BJ (cell line): ENCODE measurements at places on chromosomes 11 and 22. TPM values are rescaled to one million over a fixed set of nuclear protein-coding genes. Genes with fewer than 3 reads are reported as not detected.

GRCh38 chr11:63680834-63681320 is 423 bp upstream of the RTN3 start:
- DNase-seq = no peak

- no peak for DNase-seq
These were observed 38.4 kb upstream of the KLHL35 start for GRCh38 chr11:75471176-75471973.

DNA sequence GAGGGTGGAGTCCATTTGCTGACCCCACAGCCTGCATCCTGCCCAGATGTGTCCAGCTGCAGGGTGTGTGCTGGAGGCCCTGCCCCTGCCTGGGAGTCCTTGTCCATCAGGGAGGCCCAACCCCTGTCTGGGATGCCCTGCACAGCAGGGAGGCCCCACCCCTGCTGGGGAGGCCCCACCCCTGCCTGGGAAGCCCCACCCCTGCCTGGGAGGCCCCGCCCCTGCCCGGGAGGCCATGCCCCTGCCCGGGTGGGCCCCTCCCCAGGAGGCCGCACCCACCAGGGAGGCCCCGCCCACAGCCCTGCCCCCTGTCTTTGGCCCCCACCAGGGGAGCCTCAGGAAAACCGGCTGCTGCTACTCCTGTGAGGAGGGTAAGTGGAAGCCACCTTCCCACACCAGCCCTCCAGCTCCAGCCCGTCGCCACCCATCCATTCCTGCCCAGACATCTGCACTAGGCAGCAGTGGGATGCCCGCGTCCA is 37.2 kb downstream of the MUC5B start:
- DNase-seq = no peak

DNA sequence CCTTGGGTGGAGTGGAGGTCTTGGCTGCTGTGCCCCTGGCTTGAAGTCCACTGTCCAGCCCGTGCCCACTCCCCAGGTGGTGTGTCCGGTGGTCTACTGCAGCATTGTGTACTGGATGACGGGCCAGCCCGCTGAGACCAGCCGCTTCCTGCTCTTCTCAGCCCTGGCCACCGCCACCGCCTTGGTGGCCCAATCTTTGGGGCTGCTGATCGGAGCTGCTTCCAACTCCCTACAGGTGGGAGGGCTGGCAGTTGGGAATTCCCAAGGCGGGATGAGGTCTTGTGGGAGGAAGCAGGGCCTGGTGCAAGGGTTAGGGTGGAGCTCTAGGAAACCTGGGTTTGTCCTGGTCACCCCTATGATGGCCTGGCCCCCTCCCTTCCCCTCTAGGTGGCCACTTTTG is 8.4 kb upstream of the NLRX1 start:
- no peak for DNase-seq

DNA sequence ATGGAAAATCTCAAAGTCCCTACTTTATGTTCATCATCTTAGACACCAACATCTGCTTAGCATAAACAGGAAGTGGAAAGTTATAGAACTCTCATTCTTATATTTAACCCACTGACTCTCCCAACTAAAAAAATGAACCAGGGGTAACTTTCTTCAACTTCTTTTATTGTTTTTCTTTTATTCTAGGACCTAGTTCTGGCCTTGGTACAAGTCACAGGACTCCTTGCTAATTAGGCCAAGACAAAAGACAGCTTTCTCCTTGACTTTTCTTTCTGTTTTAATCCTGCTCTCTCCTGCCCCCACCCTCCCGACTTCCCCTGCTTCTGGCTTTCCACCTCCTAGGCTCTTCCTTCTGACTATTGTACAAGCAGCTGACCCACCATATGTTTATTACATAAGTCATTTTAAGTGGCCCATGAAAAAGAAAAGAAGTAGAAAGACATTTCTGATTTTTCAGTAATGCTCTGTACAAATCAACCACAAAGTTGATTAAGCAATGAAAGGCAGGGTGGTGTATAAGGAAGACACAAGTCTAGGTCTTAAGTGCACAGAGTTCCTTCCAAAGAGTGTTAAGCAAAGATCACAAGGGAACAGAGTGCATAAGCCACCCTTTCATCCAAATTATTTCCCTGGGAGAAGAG is 18.3 kb downstream of the JAML start:
- no peak for DNase-seq

GRCh38 chr22:44665115-44665514 is 36.9 kb upstream of the PRR5 start:
- DNase-seq = no peak

DNA sequence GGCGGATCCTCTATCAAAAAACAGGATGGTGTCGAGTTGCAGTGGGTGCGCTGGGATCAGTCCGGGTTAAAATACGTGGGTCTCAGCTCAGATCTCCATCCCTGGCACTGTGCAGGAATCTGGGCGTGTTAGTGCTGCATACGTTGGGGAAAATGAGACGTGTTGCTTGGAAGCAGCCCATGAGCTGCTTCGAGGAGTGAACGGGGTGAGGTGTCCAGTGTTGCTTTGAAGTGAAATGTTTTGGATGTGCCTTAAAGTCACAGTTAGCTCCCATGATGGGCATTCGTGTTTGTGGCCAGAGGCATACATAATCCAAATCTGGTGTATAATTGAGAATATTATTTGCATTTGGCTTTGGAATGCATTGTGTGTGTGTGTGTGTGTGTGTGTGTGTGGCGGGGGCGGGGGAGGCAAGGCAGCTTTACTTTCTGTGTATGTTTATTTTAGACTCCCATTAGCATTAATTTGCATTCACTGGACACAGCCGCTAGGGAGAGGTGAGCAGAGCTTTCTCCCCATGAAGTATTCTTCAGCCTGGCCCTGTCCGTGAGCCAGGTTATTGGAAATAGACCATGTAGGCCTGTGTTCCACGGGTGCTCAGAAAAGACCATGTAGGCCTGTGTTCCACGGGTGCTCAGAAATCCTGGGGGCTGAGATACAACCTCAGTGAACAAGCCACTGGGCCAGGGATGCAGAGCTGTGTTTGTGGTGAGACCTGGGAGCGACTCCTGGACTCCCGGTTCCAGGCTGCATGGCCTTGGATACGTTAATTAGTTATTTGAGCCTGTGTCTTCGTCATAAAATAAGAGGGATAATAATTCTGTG is 134.6 kb downstream of the ST3GAL4 start:
- DNase-seq = no peak

- DNase-seq = no peak
These were observed 771 bp downstream of the NDUFV1 start for GRCh38 chr11:67607507-67607906.

DNA sequence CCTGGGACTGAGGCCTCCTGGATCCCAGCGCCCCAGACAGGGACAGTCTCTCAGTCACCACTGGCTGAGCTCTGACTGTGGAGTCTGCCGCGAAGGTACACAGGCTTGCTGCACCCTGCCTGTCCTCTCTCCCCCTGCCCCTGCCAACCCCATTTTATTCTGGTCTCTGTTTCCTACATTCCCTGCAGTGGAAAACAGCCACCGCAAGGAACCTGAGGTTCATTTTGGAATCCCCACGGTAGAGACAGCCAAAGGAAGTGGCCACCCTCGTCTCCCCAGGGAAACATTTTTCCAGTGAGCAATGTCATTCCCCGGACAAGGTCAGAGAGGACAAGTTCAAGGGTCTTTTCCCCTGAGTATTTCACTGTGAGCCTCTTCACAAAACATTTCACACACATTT is 56.6 kb downstream of the FBXO7 start:
- no peak for DNase-seq

DNA sequence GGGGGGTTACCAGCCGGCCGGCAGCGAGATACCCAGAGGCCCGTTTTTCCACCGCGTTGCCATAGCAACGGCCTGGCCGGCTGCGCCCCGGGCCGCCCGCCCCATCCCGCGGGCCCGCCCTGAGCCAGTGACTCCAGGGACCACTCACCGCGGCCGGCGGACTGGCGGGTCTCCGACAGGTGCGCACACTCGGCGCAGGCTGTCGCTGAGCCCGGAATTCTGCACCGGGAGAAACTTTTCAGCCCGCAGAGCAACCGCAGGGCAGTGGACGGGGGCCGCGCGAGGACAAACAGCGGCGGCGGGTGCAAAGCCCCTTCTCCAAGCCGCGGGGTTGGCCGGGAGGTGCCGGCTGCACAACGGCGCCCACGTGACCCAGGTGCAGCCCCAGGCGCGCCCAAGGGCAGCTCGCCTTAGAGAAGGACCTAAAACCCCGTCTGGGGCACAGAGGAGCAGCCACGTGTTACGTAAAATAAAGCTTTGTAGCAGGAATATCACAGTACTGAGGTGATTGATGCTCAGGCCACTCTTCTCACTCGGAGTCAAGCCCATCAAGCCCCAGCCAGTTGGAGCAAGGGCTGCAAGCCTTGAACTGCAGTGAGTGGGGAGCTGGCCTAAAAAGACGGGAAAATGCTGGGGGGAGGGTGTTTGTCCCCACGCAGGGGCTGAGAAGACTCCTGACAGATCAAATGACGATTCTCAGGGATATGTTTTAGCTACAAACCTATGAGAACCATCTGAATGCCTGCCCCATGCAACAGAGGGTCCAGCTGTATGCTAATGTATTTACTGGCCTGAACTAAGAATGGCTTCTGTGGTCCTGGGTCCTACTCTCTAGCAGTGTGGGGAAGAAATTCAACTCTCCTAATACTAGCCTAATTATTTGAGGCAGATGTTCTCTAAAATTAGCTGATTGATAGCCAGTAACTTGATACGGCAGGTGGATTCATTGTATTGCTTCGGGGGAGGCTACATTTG is at the start of gene STK33:
Gene STK33, minus strand, starts transcription at position 294 of the 975 bp plus-strand sequence. CDS start 119,323 bp downstream, outside the sequence.
- DNase-seq = no peak

DNA sequence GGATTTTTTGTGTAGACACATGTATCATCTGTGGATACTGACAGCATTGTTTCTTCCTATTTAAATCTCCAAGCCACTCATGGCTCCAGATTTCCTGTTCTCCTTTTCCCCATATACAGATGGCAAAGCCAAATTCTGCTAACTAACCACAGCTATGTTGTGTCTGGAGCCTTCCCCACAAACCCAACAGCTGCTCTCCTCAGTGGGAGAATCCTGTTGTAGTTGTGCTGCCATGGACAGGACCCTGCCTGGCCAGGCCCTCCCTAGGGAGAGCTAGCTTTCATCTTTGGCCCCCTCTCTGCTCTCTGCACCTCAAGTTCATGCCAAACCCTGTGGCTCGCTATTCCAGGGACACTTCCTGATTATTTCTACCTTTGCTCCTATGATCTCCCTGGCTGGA is 106.4 kb upstream of the CCDC90B start:
- DNase-seq = no peak

DNA sequence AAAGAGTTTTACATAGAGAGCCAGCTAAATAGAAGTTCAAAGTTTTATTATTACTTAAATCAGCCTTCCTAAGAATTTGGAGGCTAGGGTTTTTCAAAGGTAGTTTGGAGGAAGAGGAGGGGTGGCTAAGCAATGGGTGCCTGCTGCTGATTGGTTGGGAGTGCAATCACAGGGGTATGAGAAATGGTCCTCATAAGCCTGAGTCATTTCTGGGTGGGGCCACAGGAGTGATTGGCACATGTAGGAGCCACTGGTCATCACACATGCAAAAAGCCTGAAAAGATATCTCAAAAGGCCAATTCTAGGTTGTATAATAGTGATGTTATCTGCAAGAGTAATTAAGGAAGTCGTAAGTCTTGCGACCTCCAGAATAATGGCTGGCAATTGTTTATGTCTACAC is 12.9 kb downstream of the OR51L1 start:
- DNase-seq = no peak

CTSF gene
- polyA plus RNA-seq = 30.4 and 44.0 TPM in 2 replicates

DNA sequence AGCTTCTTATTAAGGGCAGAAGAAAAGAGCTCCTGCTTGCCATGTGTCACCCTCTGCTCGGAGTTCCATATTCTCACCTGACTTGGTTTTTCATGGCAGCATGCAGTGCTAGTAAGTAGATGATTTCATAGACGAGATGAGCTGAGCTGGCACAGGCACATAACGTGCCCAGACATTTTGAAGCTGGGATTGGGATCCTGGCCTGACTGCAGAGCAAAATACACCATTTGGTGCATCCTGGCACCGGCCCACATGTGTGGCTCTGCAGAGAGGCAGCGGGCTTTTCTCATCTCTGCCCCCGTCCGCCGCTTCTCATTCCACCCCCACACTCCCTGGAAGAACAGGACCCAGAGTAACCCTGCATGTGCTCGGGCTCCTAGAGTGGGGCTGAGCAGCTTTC is 24.8 kb downstream of the FAM118A start:
- no peak for DNase-seq

EMID1 gene
- 0.05 and 0.13 TPM in 2 replicates for polyA plus RNA-seq

- no peak for DNase-seq
These were observed 629.0 kb downstream of the BRD1 start for GRCh38 chr22:49198705-49199084.

GRCh38 chr11:121104312-121104762 is 3.3 kb downstream of the TECTA start:
- DNase-seq = no peak

DNA sequence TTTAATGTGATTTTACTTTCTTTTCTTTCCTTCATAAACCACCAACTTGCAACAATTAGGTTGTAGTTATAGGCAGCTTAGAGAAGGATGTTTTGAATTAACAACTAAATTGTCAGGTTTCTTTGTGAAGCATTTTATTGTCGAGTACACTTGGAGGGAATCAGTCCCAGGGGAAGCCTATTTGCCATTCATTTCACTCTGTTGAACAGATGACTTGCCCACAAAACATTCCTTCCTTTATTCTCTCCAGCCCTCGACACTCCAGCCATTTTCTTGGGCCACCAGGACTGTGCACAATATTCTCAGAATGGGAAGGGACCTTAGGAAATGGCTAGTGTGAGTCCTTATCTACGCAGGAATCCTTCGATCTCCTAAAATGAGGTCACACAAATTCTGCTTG is 620.6 kb downstream of the SOX6 start:
- no peak for DNase-seq

UBQLNL gene
- polyA plus RNA-seq = 0.25 and 0.31 TPM in 2 replicates
